Mesangial cell (primary cell): ENCODE measurements at places on chromosomes 4 and X. TPM values are rescaled to one million over a fixed set of nuclear protein-coding genes. Genes with fewer than 3 reads are reported as not detected.

The GPRASP2 gene
- total RNA-seq: 5.4 and 9.0 TPM in 2 replicates

The SUPT20HL1 gene
- total RNA-seq: not detected in 2 replicates

The PASD1 gene
- total RNA-seq: not detected in 2 replicates

The SOWAHB gene
- 0.81 and 3.8 TPM in 2 replicates for total RNA-seq

The SPIN2A gene
- 1.0 TPM in 1 of 2 replicates, not detected in the other for total RNA-seq
